CD4-positive, alpha-beta T cell treated with Interleukin-4 for 4 hours (primary cell): ENCODE measurements at places on chromosomes 3 and 15.

- DNase-seq: no peak
Measured at GRCh38 chr3:141227752-141228151, 3.9 kb upstream of the PXYLP1 start.

GRCh38 chr3:76685858-76686257, 354.0 kb upstream of the ROBO2 start:
- no peak for DNase-seq

DNA sequence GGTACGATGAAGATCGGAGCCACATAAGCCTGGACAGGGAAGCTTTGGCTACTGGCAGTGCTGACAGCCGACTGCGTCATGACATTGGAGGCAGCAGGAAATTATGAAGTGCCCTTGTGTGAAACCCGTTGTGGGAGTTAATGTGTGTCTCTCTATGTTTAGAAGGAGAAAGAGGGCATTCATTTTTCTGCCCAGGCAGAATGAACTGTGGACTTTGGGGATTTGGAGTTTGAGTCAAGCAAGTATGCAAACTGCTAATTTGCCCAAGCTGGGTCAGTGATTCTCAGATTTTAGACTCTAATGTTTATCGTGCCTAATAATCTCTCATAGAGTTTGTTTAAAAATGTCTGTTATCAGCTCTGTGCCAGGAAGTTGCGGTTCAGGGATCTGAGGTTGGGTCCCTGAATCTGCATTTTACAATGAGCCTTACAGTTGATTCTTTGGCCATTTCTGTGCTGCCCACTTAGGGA, 5.6 kb downstream of the CTXND1 start:
- no peak for DNase-seq

- DNase-seq: no peak
Measured at GRCh38 chr3:53173107-53173506, 12.1 kb downstream of the PRKCD start.

GRCh38 chr15:42134617-42135245, 21.7 kb downstream of the PLA2G4F start:
- DNase-seq: no peak

GRCh38 chr15:99441444-99441800, 124.4 kb upstream of the MEF2A start:
- DNase-seq: no peak

DNA sequence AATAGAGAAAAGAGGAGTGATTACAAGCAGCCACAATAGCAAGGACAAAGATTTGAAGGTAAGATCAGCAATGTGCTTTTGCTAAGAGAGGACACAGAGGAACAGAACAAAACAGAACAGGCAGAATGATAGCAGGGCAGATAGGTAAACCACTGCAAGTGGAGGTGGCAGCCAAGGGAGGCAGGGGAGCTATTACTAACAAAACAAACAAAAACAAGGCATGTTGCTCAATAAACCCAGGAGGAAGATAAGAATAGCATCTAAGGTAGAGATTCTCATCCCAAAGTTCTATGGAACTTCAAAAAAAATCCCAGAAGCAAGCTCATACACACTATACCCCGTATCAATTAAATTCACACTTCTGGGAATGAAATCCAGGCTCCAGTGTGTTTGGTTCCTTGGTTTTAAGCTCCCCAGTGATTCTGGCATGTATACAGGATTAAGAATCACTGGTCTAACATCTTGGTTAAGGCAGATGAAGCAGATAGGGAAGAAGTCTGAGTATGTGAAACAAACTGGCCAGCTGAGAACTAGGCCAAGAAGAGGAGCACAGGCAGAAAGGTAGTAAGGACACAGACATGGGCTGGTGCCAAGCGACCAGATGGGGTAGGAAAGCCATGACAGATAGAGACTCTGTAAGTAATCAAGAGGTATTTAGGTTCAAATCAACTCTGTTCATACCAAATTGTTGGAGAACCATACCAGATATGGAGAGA, 189.2 kb downstream of the DTWD1 start:
- DNase-seq: no peak

GRCh38 chr3:171306631-171307030, 153.6 kb downstream of the TNIK start:
- no peak for DNase-seq

GRCh38 chr3:38725726-38726419, 76.4 kb upstream of the SCN5A start:
- DNase-seq: no peak

DNA sequence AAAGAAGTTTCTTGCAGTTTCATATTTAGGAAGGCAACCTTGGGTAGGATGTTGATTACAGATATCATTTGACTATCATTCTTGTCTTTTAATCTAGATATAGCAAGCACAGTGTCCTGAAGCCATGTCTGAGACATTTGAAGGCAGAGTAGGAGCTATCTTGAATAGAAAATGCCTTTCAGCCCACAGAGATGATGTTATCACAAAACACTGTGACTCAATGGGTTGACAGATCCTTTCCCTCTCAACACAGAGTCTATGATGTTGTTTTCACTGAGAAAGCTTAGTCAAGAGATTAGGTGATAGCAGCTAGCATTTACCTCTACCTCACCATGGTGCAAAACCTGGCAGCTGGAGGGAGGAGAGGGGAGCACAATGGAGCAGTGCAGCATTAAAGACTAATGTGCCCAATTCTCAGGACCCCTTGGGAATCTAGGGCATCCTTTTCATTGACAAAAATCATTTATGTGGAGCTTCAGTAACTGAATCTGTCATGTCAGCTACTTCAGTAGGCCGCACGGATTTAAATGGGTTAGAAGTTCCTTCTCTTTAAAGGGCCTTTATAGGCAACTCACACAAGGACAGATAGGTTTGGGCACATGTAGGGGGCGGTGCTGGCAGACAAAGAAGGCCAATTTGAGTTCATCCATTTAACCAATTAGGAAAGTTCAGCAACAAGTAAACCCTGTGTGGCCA, 121.8 kb downstream of the AGBL1 start:
- DNase-seq: no peak

DNA sequence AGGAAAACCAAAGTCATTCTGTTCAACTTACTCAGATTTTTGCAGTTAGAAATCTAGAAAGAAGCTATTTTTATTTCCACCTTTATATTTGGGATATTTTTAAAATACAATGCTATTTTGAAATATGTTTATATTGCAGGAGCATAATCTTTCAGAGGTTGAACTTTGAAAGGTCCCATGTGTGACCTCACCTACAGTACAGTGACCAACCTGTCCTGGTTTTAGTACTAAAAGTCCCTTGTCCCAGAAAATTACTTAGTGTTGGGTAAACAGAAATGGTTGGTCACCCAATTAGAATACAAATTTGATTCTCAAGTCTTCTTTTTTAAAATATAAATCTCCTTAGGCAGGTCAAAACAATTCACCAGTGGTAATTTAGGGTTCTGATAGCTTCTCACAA, 141.6 kb upstream of the FRMD4B start:
- no peak for DNase-seq

DNA sequence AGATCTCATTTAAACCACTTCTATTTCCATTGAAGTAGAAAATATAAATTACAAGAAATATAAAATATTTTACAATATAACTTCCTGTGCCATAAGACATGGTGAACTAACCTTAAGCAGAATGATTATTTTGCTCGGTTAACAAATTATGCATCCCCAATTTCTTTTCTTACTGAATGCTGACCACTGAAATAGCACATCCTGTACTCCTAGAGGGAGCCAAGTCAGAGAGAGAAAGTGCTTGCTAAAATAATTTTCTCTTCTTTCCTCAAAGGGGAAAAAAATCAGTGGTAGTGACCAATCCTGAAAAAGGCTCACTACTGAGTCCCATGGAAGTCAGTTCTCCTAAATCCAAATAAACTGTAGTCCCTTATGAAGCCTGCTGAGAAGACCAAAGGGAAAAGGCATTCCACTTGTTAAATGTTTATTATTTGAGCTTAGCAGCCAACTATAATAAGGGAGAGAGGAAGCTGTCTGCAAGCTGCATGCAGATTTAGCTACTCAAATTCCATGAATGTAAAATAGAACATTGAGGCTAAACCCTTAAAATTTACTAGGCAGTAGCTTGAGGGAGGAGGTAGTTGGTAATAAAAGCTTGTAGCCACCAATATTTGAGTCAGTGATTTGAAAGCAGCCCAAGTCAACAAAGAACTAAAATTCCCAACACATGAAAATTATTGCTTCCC, 33.1 kb downstream of the CEP152 start:
- no peak for DNase-seq

DNA sequence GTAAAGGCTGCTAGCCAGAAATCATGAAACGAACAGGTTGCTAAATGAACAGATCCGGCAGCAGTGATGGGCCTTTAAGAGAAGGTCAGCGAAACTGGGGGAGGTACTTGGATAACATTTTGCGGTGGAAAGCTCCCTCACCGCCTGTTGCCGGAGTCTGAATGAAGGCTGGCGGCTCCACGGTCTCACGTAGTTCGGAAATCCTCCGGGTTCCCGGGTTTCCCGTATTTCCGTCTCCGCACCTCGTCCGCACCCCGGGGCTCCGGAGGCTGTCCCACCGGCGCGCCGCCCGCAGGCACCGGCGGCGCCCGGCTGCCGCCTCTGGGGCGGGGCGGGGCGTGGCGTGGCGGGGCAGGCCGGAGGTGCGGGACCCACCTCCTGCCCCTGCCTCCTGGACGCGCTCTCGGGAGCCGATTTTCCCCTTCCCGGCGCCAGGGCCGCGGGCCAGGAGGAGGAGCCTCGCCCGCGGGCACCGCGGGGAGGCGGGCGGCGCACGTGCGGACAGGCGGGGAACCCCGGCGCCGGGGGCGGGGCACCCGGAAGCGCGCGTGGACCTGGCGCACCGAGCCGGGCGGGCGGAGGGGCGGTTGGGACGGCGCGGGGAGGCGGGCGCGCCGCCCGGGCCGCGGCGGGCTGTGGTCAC, at the start of gene ZDHHC23:
Gene ZDHHC23 (plus strand): TSS at position 642 of the 643 bp plus-strand sequence. CDS start 790 bp downstream, outside the sequence.
- DNase-seq: peak; percentile 51

GRCh38 chr3:175312791-175313190, 453.7 kb downstream of the NAALADL2 start:
- DNase-seq: no peak

DNA sequence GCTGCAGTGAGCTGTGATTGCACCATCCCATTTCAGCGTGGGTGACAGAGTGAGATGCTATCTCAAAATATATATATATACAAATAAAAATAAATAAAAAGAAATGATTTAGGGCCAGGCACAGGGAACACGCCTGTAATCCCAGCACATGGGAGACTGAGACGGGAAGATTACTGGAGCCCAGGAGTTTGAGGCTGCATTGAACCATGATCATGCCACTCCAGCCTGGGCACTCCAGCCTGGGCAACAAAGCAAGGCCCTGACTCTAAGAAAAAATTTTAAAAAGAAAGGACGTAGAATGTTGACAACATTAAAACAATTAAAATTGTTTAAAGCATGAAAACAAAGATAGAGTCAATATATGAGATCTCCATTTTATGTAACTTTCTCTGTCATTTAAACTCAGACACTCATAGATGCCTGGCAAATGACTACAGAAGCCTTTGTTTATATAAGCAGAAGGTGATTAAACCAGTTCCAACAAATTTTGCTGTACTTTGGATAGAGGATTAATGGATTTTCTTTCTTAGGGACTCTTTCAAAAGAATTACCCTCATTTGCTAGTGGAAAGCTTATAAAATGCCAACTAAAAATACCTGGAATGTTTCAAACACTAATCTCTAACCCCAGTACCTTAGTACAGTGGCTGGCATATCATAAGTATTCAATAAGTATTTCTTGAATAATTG, 10.7 kb upstream of the TRPM7 start:
- no peak for DNase-seq

GRCh38 chr3:98513091-98513511, 9.6 kb downstream of the CLDND1 start:
- no peak for DNase-seq

- no peak for DNase-seq
Measured at GRCh38 chr15:49696433-49696832, 75.6 kb downstream of the DTWD1 start.

DNA sequence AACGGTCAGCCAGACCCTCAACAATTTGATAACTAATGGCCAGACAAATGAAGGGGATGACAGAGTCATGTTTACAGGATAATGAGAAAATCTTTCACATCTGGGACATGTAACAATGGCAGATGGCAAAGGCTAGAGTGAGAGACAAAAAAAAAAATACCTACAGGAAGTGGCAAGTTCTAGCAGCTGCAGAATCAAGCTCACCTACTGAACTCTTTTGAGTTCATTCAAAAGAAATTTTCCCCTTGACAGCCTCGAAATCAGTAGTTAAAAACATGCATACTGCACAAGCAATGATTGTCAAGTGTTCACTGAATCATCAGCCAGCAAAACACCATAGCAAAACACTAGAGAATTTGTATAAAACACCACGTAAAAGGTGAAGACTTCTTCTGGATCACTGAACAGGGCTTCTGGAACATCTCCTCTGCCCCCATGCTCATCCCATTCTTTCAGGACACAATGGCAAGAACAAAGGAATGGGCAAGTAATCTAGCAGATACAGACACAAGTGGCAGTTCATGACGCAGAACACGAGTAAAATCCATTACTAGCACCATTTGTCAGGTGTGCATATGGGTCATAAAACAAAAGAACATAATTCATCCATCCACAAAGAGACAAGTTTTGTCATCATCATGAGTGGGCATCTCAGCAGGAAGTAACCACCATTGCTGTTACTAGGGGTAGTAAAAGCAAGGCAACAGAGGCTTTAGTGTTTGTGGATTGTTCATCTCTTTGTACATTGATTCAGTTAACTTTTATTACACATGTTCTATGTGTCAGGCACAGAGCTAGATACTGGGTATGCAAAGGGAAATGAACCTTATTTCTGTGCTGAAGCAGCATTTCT, 13.8 kb upstream of the KCNMB2 start:
- no peak for DNase-seq

DNA sequence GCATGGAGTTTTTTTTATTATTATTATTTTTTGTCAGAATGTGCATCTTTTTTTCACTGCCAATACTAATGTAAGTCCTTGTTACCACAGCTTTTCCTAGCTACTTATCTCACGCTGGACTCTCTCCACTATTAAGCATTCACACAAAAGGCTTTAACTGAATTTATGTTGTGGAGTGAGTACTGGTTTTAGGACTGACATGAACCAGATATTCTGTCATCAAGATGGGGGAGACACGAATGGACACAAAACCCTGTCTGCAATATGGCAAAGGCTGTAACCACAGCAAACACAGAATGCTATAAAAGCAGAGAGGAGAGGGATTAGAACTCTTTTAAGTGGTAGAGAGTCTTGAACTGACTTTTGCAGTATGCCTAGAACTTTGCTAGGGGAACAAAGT, 592.2 kb upstream of the TBL1XR1 start:
- DNase-seq: no peak

- no peak for DNase-seq
Measured at GRCh38 chr15:99185414-99186130, 63.8 kb downstream of the TTC23 start.

DNA sequence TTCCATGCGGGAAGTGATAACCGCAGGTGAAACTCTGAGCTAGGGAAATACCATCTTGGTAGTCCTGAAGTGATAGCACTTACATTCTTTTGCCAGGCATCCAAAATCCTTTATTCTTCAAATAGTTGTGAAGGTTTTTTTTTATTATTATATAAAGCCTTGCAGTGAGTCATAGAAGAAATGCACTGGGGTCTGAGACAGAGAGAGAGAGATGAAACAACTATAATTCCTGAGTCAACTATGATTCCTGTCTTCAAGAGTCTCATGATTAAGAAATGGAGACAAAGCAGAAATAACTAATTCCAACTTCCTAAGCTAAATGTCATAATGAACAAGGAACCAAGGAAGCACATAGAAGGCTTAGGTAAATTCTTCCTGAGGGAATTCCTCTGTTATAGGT, 495.6 kb downstream of the LPP start:
- no peak for DNase-seq

- DNase-seq: no peak
Measured at GRCh38 chr3:58953288-58953687, 96.5 kb downstream of the CFAP20DC start.
